AG09309 (cell line): ENCODE measurements at places on chromosomes 7 and 10.

DNA sequence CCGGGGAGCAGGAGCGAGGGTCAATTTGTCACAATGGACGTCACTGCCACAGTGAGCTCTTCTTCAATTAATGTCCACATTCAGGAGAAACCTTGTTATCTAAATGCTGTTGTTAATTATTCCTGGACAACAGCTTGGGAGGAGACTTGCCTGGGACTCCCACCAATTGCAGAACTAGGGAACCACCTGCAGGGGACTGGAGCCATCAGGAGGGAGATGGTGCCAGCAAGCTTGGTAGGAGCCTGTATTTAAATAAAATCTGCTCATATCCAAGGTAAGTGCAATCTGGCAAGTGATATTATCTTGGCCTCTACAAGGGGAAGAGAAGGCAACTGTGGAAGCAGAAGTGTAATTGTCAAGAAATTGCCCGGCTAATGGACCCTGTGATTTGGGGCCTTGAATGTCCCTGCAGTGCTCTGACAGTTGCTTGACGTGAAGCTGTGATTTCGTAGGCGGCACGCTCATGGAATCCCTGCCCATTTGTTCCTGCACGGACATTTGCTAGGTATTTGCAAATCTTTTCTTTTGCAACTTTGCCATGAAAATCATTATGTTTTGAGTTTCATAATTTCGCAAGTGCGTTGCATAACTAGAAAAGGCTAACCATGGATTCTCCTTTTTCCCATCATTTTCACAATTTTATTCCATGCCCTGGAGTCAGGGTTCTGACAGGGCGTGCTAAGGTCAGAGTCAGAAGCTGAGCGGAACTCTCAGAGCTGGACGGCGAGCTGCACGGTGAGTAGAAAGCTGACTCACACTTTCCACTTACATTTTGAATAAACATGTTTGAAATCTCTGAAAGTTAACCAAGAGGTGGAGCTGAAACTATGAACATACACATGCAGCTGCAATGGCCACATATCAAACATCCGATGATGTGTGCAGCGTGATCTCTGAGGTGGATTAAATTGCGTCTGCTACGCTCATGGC is 84.9 kb upstream of the TCERG1L start:
- no peak for DNase-seq

DNA sequence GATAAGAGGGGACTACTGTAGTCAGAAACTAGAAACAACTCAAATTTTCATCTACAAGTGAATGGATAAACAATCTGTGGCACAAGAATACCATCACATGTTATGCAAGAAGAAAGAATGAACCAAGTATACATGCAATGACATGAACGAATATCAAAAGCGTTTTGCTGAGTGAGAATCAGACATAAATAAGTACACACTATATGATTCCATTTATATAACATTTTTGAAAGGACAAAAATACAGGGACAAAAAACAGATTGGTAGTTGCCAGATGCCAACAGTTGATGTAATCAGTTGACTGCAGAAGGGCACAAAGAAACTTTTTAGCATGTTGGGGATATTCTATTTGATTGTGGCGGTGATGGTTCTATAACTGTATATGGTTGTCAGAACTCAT is 33.6 kb downstream of the CTNNA3 start:
- no peak for DNase-seq

GRCh38 chr10:23293145-23293724 is 51.4 kb downstream of the C10orf67 start:
- DNase-seq: no peak

GRCh38 chr7:85475071-85475470 is 288.2 kb upstream of the SEMA3D start:
- no peak for DNase-seq

DNA sequence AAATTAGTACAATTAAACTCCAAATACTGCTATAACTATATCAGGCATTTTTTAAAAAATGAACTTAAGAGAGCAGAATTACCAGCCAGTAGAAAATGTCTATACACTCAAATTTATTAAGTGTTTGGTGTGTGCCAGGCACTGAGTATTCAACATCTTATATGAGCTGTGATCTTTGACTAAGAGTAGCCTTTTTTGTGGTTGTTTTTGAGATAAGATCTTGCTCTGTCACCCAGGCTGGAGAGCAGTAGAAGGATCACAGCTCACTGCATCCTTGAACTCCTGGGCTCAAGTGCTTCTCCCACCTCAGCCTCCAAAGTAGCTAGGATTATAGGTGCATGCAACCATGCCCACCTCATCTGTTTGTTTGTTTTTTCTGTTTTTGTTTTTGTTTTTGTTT is 102.5 kb upstream of the CELF2 start:
- no peak for DNase-seq

- DNase-seq: no peak
These were observed 45.3 kb downstream of the NRG3 start for GRCh38 chr10:81920213-81920829.

GRCh38 chr10:72654720-72655119 is 28.8 kb upstream of the MICU1 start:
- no peak for DNase-seq
